ENCODE measurements at places on chromosomes 2 and 18.

DNA sequence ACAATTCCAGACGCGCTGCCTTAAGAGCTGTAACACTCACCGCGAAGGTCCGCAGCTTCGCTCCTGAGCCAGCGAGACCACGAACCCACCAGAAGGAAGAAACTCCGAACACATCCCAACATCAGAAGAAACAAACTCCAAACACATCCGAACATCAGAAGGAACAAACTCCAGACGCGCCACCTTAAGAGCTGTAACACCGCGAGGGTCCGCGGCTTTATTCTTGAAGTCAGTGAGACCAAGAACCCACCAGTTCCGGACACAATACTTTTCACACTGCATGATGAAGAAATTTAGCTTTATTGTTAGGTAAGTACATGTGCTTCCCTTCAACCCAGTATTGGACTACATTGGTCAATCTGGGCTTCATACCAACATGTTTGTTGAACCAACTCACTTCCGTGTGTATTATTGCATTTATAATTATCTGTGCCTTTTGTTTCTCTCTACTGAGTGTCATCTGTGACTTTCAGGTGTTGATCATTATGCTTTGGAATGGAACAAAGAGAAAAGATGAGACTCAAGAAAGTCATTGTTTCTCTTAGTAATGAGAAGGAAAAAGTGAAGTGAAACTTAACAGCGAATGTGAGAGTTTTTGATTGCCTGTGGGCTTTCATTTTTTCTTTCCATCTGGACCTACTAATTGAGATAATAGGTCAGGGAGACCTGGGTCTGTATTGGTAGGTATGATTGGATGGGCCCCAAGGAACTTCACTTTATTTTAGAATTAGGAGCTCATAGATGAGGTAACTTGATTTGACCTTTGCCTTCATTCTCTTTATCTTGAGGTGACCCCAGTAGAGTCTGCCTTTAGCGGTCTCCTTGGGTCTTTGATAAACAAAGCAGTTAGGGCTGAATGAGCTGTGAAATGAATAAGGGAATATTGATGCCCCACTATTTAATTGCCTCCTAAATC, 76.1 kb upstream of the CAVIN2 start:
- no peak for DNase-seq
- no peaks in the 10 kb centered on the region for H3K36me3 ChIP-seq
- H3K4me1 ChIP-seq, result peaks cover 16% of the 10 kb centered on the region

DNA sequence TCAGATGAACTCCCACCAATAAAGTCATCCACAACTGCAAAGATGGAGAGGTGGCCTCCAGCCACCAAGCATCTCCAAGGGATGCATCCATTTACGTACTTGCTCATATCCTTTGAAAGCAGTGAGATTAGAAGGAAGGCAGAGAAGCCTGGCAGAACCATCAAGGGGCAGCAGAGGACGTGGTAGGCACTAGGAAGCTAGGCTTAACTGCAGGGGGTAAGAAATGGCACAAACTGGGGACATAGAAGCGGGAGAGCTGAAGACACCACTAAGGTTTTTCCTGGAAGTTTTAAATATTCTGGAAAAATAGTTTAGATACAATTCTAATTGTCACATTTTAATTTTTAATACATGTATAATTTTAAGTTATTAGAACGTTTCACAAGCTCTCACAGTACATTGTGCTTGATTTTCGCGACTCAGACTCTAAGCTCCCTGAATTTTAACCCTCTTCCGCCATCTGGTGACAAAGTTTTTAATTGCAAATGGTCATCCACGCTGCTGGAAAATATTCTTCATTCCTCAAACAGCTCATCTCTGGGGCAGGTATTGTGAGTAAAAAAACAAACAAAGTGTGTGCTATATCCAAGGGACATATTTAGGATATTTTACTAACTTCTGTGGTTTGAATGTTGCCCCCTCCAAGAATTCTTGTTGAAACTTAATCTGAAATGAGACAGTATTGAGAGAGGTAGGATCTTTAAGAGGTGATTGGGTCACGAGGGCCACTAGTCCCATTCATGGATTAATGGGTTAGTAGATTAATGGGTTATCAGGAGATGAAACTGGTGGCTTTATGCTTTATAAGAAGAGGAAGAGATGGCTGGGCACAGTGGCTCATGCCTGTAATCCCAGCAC, 1.6 kb upstream of the PSTPIP2 start:
- peaks cover 26% of the 10 kb centered on the region for H3K27me3 ChIP-seq
- peaks cover 18% of the 10 kb centered on the region for H3K36me3 ChIP-seq
- no peak overlapping the region for H3K27ac ChIP-seq
- H3K4me3 ChIP-seq, result peak overlapping the region; percentile 7

DNA sequence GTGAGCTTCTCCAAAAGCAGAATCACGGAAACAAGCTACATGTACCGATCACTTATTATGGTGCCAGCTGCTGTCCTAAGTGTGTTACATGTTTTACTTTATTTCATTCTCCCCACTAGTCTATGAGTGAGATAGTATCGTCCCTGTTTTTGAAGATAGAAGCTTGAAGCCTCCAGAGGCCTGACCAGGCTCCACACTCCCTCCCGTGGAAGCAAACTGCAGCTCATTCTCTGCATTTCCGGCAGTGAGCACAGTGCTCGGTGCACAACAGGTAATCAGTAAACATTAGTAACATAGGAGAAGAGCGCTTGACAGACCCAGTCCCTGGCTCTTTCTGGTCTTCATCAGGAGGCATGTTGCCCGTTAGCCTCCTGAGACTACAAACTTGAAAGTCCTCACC, 72.9 kb downstream of the ZBTB7C start:
- no peak overlapping the region for H3K4me3 ChIP-seq
- no peak overlapping the region for H3K27ac ChIP-seq
- H3K27me3 ChIP-seq, result peaks cover 17% of the 10 kb centered on the region
- H3K36me3 ChIP-seq, result no peaks in the 10 kb centered on the region
- H3K4me1 ChIP-seq, result peaks cover 38% of the 10 kb centered on the region

GRCh38 chr2:102258386-102259074, 52.8 kb upstream of the IL1RL1 start:
- H3K4me3 ChIP-seq, result no peak overlapping the region
- peaks cover 10% of the 10 kb centered on the region for H3K27me3 ChIP-seq
- H3K4me1 ChIP-seq, result peaks cover 5% of the 10 kb centered on the region
- no peaks in the 10 kb centered on the region for H3K36me3 ChIP-seq
- H3K27ac ChIP-seq, result peak overlapping the region; percentile 78

DNA sequence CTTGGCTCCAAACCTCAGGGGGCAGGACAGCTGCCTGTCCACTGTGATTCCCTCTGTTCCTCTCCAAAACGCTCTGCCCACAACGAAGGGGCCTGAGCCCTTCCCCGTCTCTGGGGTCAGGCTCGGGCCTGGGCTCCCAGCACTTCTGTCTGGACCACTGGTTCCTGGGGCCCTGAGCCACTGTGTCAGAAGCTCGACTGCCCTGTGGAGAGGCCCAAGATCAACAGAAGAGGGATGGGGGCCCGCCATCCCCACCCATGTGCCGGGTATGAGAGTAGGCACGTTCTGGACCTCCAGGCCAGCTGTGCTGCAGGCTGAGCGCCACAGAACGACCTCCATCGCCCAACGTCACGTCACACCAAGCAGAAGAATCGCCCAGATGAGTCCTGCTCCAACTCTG, 119.9 kb upstream of the HS6ST1 start:
- H3K36me3 ChIP-seq, result no peaks in the 10 kb centered on the region
- DNase-seq, result no peak
- H3K27me3 ChIP-seq, result peaks cover 36% of the 10 kb centered on the region
- H3K4me1 ChIP-seq, result peaks cover 58% of the 10 kb centered on the region

- H3K4me1 ChIP-seq, result peaks cover 40% of the 10 kb centered on the region
- no peak overlapping the region for H3K4me3 ChIP-seq
- DNase-seq, result no peak
- H3K27me3 ChIP-seq, result peaks cover 20% of the 10 kb centered on the region
Measured at GRCh38 chr2:241863536-241863954, 4.9 kb upstream of the PDCD1 start.

GRCh38 chr2:23695214-23695889, 231.6 kb downstream of the ATAD2B start:
- peaks cover 24% of the 10 kb centered on the region for H3K4me1 ChIP-seq
- H3K36me3 ChIP-seq, result peaks cover 31% of the 10 kb centered on the region
- no peak for DNase-seq
- no peaks in the 10 kb centered on the region for H3K27me3 ChIP-seq
- H3K4me3 ChIP-seq, result no peak overlapping the region

DNA sequence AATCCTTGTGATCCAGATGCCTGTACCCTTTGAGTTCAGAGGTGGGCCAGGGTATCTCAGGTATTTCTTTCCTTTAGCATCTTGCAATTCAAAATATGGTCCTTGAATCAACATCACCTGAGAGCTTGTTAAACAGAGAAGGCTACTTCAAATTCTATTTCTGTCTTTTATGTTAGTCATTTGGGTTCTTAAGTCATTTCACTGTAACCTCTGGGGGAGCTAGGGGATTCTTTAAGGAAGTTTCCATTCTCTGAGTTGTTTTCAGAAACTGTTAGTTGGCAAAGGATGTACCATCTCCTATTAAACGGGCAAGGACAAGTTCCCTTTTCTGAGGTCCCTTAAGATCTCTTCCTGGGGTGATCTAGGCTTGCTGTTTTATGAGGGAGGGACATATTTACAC, 16.6 kb downstream of the CFLAR start:
- DNase-seq, result no peak
- no peak overlapping the region for H3K4me3 ChIP-seq
- H3K4me1 ChIP-seq, result peaks cover 21% of the 10 kb centered on the region
- no peaks in the 10 kb centered on the region for H3K36me3 ChIP-seq

- no peak overlapping the region for H3K4me3 ChIP-seq
- no peaks in the 10 kb centered on the region for H3K27me3 ChIP-seq
- no peaks in the 10 kb centered on the region for H3K36me3 ChIP-seq
- no peak for DNase-seq
- H3K27ac ChIP-seq, result no peak overlapping the region
Measured at GRCh38 chr2:141490886-141491285, 639.9 kb downstream of the LRP1B start.

GRCh38 chr2:67036444-67036843, 360.7 kb upstream of the ETAA1 start:
- no peaks in the 10 kb centered on the region for H3K36me3 ChIP-seq
- H3K4me1 ChIP-seq, result peaks cover 72% of the 10 kb centered on the region

DNA sequence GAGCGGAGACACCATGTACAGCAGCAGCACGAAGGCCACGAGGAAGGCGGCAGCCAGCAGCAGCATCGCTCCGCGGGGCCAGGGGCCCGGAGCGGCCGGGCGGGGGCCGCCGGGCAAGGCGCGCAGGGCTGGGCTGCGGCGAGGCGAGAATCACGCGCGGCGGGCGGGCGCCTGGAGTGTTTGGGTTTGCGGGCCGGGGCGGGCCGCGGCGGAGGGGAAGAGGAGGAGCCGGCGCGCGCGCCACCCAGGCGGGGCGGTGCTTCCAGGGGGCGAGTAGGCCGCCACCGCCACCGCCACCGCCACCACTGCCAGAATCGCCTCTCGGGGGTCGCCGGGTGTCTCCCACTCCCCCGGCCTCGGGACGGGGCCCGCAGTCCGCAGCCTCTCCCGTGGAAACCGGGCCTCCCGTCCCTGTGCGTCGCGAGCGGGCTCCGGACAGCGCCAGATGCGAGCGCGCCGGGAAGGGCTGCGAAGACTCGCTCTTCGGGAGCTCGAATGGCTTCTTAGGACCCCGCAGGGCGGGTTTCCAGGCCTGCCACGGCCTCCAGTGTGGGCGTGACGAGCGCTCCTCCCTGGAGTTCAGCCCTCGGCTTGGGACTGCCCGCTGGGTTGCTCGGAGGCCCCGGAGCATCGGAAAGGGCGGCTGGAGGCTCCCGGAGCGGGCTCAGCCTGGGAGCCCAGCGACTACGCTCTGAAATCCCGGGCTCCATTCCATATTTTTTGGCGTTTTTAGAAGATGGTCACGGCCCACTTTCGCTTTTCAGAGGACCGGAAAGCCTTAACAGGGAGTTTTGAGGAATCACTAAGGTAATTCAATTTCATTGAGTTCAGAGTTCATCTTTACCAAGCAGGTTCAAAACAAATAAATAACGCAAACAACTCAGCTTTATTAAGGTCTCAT, at the start of gene KDSR:
Gene KDSR (minus strand): TSS at position 154 of the 901 bp plus-strand sequence. CDS start 88 bp downstream, at position 66.
- H3K4me3 ChIP-seq, result peak within 1 kb of the TSS; percentile 93
- peaks cover 10% of the 10 kb centered on the region for H3K27me3 ChIP-seq
- peak; percentile 92 for DNase-seq
- H3K4me1 ChIP-seq, result peaks cover 24% of the 10 kb centered on the region
- peak within 1 kb of the TSS; percentile 88 for H3K27ac ChIP-seq

DNA sequence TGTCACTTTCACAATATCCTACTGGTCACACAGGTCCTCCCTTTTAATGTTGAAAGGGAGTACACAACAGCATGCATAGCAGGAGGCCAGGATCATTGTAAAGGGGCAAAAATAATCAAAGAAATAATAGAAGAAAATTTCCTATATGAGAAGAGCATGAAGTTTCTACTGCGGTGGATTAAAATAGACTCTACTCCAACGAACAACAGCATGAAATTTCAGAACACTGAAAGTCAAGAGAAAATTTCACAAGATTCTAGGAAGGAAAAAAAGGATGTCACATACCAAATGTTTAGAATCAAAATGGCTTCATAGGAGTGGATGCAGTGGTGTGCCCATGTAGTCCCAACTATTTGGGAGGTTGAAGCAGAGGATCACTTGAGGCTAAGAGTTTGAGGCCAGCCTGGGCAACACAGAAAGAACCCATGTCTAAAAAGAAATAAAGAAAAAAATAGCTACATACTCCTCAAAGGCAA, 72.0 kb upstream of the EPAS1 start:
- H3K27me3 ChIP-seq, result peaks cover 4% of the 10 kb centered on the region
- no peak overlapping the region for H3K4me3 ChIP-seq
- DNase-seq, result no peak
- H3K4me1 ChIP-seq, result peaks cover 5% of the 10 kb centered on the region
- H3K36me3 ChIP-seq, result no peaks in the 10 kb centered on the region

DNA sequence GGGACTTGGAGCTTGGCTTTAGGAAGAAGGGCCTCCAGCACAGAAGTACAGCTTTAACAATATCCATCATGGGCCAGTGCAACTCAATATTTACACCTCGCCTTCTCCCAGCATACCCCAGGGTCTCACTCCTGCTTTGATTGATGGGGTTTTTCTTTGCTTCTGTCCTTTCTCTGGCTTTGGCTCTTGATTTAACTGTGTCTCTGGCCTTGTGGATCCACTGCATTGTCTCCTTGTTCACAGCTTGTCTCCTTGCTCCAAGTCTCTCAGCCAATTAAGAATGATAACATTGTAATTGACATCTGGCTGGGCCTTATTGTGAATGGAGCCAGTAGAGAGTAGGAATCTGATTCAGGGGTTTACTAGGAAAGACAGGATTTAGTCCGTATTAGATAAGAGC, 1019.5 kb downstream of the TMEM182 start:
- DNase-seq, result no peak
- no peaks in the 10 kb centered on the region for H3K36me3 ChIP-seq
- H3K27ac ChIP-seq, result no peak overlapping the region
- H3K27me3 ChIP-seq, result peaks cover 38% of the 10 kb centered on the region
- H3K4me1 ChIP-seq, result peaks cover 6% of the 10 kb centered on the region

GRCh38 chr18:79604913-79605880, 74.4 kb upstream of the CTDP1 start:
- no peak overlapping the region for H3K27ac ChIP-seq
- H3K27me3 ChIP-seq, result peaks cover 6% of the 10 kb centered on the region
- no peak overlapping the region for H3K4me3 ChIP-seq
- no peaks in the 10 kb centered on the region for H3K36me3 ChIP-seq
- DNase-seq, result no peak
- peaks cover 57% of the 10 kb centered on the region for H3K4me1 ChIP-seq
